NCI-H446 treated with DMSO at 0.1 percent for 48 hours (cell line): ENCODE measurements at places on chromosomes 11 and 22.

- no peak for DNase-seq
Measured at GRCh38 chr22:27685515-27685914, 116.0 kb downstream of the MN1 start.

- DNase-seq = no peak
Measured at GRCh38 chr11:105226091-105226490, 86.5 kb upstream of the CARD18 start.

DNA sequence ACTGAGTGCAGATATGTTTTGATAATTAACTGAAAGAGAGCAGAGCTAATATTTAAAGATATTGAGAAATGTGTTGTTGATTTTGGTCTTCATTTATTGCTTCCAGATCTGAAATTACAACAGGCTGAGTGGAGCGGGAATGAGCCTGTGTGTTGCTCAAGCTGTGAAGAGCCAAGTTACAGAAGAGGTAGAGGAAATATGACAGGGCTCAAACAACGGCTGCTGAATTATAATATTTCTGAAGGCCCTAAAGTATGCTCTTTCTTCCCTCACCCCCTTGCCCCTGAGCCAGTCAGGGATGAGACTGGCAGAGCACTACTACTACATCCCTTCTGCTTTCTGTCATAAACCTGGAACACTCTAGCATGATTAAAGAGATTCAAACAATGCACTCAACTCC, 115.6 kb downstream of the FANCF start:
- DNase-seq = peak; percentile 63

GRCh38 chr11:10551845-10552352, 10.9 kb upstream of the RNF141 start:
- DNase-seq = no peak

- no peak for DNase-seq
Measured at GRCh38 chr11:8719211-8719649, 36.6 kb downstream of the RPL27A start.

GRCh38 chr11:107494055-107494454, 36.4 kb upstream of the CWF19L2 start:
- DNase-seq = no peak

GRCh38 chr11:117145393-117145761, 1.3 kb downstream of the PAFAH1B2 start:
- DNase-seq = peak; percentile 24

GRCh38 chr11:96188243-96189006, 154.6 kb downstream of the MAML2 start:
- DNase-seq = no peak

- no peak for DNase-seq
Measured at GRCh38 chr11:61372659-61373420, 10.7 kb downstream of the TMEM138 start.

DNA sequence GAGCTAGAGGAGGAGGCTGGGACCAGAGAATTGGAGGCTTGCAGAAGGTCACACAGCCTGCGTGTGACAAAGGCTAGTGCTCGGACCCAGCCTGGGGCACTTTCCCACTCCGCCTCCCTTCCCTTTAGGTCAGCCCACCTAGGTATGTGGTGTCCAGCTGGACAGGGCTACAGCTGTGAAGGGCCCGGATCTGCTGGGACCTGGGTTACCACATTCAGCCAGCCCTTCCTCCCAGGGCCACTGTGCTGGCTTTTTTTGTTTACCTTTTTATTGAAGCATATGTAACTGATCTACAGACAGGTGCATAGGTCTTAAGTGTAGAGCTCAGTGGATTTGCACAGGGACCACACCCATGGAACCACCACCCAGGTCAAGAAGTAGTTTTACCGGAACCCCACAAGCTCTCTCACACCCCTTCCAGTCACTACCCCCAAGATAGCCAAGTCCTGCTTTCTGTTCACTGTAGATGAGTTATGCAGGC, 8.7 kb downstream of the CAPN5 start:
- DNase-seq = no peak

- no peak for DNase-seq
Measured at GRCh38 chr11:115398333-115399080, 105.7 kb downstream of the CADM1 start.

DNA sequence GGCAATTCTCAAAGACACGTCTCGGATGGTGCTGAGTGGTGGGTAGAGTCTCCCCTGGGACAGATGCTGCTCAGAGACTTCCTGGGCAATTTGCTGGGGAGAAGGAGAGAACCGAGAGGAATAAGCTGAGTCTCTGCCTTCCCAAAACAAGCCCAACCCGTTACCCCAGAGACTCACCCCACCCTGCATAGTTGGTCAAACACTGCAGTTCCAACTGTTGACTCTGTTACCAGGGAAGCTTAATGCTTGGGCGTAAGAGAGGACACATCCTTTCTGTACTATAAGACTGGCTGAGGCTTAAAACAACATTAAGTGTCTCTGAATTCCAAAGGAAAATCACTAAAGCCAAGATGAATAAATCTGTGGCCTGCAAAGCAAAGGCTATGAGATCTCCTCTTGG, 68.1 kb downstream of the CCDC81 start:
- DNase-seq = no peak

DNA sequence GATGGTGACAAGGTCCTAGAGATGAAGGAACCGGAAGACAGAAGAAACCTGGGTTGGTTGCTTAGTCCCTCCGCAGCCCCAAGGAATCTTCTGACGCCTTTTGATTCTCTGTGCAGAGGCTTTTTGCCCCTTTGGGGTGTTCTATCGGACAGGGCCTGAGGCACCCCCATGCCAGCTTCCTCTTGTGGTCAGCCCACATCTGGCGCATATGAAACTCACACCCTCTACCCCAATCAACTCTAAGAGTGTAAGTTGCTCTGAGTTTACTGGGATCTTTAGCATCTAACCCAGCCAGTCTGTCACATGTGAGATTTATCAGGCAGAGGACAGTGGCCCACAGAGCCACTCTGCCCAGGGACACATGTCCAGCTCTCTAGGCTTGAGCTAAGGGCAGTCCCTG, 17.4 kb downstream of the RASD2 start:
- no peak for DNase-seq

DNA sequence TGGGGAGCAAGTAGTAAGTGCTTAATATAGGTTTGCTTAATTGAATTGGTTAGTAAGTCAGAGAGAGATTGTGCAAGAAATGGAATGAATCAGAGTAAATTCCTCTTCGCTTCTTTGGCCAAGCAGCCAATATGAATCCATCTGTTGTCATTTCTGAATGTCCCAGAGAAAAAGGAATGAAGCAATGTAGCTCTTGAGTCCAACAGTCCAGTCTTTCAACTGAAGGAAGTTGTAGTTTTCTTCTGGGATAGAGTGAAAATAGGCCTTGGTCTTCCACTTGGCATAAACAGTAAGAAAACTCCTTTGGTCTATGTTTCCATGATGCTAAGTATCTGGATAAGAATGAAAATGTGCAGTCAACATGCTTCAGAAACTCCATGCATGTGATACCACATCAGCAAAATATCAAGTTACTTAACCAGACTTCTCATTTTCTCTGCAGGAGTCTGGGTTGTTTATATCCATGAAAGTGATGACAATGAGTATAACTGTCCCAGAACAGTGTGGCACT, 1.8 kb upstream of the FIBIN start:
- DNase-seq = peak; percentile 17

DNA sequence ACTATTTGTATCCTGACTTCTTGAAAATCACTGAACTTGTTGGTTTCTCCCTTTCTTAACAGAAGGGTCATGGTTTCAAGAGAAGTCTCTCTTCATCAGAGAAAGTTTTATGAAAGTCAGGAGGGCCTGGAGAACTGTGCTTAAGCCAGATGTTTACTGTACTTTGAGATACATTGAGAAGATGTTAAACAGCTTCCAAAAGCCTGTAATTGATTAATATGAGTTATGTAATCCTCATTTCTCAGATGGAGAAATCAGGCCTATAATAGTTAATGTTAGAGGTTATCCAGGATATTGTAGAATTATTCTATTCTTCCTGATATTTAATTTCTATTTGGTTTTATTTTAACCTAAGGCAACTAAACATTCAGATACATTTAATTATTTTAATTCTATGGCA, 97.1 kb upstream of the RAG2 start:
- DNase-seq = no peak

GRCh38 chr11:85182441-85183387, 444.4 kb downstream of the DLG2 start:
- no peak for DNase-seq

DNA sequence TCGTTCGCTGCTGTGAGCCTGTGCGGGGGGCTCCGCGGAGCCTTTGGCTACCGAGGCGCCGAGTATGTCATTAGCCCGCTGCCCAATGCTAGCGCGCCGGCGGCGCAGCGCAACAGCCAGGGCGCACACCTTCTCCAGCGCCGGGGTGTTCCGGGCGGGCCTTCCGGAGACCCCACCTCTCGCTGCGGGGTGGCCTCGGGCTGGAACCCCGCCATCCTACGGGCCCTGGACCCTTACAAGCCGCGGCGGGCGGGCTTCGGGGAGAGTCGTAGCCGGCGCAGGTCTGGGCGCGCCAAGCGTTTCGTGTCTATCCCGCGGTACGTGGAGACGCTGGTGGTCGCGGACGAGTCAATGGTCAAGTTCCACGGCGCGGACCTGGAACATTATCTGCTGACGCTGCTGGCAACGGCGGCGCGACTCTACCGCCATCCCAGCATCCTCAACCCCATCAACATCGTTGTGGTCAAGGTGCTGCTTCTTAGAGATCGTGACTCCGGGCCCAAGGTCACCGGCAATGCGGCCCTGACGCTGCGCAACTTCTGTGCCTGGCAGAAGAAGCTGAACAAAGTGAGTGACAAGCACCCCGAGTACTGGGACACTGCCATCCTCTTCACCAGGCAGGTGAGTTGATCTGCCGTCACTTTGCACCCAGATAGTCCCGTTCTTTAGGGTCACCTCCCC, 1.0 kb downstream of the ADAMTS15 start:
- no peak for DNase-seq

DNA sequence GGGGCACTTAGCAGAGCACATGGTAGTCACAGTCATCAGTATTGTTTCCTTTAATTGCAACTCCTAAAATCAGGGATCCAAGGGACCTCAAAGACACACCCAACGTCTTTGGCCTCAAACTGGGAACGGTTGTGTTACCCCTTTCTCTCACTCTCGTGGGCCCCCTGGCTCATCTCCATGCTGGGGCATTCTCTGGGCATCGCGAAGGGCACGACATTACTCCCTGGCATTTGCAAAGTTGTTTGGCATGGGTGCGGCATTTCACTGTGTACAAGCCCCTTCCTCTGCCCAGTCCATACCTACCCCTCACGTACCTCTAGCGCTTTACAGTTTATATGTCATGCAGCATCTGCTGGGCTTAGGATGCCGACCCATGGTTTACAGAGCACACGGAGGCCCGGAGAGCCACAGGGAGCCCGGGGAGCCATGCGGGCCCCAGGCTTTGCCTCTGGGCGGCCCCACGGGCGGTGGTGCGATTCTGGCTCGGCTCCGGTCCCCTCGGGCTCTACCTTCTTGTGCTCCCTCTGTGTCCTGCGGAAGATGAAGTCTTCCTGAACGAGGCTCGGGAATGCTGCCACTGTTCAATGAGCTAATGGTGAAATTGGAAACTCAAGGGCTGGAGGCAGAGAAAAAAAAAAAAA, 21.9 kb upstream of the CACNG2 start:
- no peak for DNase-seq

DNA sequence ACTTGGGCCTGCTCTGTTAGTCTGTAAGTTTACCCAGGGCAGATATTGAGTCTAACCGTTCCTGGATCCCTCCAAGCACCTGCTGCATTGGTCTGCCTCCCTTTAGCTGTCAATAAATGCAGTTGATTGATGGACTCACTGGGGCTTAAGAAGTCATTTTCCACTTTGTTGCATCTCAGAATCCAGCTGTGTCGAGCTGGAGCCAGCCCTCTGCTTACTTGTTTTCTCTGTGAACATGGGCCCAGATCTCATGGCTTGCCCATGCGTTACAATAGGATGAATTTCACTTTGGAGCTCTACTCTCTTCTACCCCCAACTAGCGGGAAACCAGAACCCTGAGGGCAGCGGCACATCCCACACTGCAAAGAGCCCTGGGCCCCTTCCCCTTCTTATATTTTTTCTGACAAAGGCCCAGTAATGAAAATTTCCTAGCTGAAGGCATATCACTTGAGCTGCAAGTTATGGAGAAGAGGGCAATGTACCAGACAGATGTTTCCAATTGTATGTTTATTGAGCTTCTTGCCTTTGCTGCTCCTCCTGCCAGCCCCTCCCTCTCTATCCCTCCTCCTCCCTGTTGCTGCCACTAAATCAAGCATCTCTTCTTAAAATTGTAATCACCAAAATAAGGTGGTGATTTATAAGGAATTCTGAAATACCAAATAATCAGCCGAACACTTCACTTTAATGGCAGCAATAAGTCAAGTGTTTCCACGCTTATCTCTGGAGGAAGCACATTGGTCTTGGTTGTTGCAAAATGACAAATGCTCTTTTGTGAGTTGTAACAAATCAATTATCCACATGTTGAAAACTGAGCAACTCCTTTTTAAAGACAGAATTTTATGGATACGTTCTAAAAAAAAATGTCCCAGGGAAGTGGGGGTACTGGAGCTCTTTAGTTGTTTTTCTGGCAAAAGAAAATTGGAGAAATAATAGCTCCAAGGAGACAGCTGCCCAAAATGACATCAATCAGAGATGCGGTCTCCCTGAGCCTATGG, 212.3 kb upstream of the ZBED5 start:
- peak; percentile 10 for DNase-seq

- no peak for DNase-seq
Measured at GRCh38 chr22:39664485-39665200, 94.1 kb downstream of the CACNA1I start.

GRCh38 chr22:40512426-40513136, 123.9 kb downstream of the MRTFA start:
- peak; percentile 96 for DNase-seq

DNA sequence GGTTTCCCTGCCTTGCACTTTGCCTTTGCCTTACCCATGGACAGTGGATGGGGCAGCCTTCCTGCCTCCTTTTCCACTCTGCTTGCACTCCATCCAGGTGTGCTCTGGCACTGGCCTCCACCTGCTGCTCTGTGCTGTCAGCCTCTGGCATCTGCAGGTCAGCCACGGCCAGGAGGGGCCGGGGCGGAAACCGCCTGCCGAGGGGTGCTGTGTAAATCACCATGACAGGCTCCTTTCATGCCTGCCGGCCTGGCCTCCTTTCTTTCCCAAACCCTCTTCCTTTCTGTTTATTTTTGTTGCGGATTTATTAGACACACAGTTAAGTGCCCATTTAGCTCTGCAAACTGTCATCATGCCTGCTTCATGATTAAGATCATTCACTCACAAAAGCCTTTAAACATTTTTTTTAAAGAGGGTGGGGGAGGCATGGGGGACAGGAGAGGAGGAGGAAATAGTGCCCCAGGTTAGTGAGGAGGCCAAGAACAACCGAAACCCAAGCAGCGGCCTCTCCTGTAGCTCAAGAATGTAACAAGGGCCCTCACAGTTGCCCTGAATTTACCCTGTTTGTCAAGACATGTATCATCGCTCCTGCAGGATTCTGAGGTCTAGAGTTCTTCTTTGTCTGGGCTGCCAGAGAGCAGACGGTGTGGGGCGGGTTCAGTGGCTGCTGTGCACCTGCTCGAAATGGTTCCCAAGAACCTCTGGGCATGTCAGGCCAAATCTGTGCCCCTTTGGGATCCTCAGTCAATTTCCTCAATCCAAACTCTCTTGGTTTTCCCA, 83.3 kb downstream of the BARX2 start:
- no peak for DNase-seq

DNA sequence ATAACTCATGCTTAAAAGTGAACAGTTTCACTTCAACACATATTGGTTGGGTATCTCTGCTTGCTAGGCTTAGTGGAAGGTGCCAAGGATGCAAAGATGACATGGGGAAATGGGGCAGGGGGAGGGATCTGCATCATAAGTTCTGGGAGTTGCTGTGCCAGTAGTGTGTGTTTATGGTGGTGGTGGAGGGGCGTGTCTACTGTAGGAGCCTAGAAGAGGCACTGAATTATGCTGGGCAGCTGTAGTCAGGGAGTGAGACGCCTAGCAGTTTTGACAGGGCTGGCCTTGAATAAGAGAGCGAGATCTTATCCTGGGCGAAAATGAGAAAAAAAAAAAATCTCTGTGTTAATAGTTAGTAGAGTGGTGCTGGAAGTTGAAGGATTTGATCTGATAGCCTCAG, 3.0 kb downstream of the ELMOD1 start:
- DNase-seq = no peak
